ENCODE measurements at places on chromosomes 3 and 15. TPM values are rescaled to one million over a fixed set of nuclear protein-coding genes. Genes with fewer than 3 reads are reported as not detected.

Gene CRABP1
- total RNA-seq, result 0.90 TPM

Gene ITIH1
- total RNA-seq, result not detected

Gene SLC6A20
- total RNA-seq, result not detected

Gene SEMA6D
- total RNA-seq, result not detected

Gene SLC2A2
- total RNA-seq, result not detected

Gene ZNF385D
- not detected for total RNA-seq

Gene TMCO5A
- not detected for total RNA-seq

Gene DNAH12
- total RNA-seq, result not detected

Gene ZNF445
- total RNA-seq, result 16.3 TPM

Gene DLEC1
- total RNA-seq, result 0.19 TPM

Gene UBA3
- 59.5 TPM for total RNA-seq

Gene SLC28A2
- total RNA-seq, result not detected

Gene GPR62
- not detected for total RNA-seq

Gene CHRD
- 0.23 TPM for total RNA-seq

Gene CYP1A2
- total RNA-seq, result not detected

Gene SNX22
- total RNA-seq, result 0.79 TPM

Gene ROPN1
- total RNA-seq, result not detected

DNA sequence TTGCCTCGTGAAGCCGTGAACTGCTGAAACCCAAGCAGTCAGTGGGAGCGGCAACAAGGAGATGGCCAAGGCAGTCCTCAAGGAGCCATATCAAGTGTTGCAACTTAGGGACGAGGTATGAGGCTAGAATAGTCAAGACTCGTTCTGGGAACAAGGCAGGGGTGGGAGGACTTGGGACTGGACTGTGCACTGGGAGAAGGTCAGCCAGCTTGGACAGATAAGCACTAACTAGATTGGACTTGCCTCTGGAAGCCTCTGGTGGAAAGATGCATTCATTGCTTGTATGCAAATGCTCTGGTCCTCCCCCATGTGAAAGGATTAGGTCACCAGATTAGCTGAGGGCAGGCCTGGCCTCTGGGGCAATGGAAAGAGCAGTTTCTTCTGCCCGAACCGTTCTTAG is 123.3 kb upstream of the CTNNB1 start:
- no peak for DNase-seq

- DNase-seq, result no peak
These were observed 71.7 kb downstream of the FGF12 start for GRCh38 chr3:192655628-192656027.

DNA sequence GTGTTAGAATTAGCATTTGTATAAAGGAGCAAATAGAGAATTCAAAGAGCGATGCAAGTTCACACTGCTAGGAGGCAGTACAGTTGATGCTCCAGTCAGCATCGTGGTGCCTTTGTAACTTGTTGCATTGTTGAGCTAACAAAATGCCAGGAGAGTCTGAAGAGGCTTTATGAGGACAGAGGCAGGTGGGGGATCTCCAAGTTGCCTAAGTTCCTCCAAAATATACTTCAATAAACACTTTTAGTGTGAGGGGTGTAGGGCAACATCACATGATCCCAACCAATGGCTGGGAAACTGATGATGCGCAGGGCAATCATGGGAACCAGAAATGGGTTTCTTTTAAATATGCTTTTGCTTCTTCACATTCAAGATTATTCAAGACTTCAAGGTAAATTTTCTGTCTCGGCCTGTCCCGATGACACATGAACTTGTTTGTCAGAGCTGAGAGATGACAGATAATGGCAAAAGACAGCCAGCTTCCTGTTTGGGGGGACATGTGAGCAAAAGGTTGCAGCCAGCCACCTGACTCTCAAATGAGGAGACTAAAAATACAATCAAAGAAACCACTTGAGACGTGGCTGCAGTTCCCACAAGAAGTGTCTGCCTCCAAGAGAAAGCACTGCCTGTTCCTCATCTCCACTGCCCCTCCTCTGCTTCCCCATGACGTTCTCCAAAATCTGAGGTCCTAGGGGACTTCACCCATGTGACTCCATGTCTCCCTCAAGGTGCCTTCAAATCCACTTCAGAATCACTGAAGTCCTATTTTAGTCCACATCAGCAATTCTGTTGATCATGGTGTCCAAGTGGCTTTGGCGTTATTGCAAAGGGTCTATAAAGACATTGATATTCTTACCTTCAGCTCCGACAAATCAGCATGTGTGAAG is 39.3 kb downstream of the KLHL6 start:
- DNase-seq, result peak; percentile 72

- DNase-seq, result no peak
These were observed 137.9 kb upstream of the PRR20G start for GRCh38 chr3:127425505-127426443.

DNA sequence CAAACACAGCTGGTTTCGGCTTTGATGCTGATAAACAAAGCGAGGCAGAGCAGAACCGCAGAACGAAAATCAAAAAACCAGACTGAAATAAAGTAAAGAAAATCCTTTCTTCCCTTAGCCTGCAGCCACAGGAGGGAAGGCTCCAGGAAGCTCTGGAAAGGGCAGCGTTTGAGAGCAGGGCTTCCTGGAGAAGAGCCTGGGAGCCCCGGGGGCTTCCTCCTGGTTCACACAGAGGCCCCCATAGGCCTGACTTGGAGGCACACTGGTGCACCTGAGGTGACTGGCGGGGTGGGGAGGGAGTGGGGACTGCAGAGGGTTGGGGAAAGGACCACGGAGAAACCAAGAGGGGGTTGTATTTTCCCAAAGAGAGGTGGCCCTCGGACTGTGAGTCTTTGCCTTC is 98.8 kb upstream of the WNT5A start:
- DNase-seq, result no peak

GRCh38 chr3:131738095-131738494 is 235.3 kb upstream of the MRPL3 start:
- no peak for DNase-seq

- peak; percentile 15 for DNase-seq
These were observed 56.3 kb upstream of the FSTL1 start for GRCh38 chr3:120506828-120507774.

GRCh38 chr3:83460052-83460451 is 1498.7 kb upstream of the CADM2 start:
- no peak for DNase-seq

DNA sequence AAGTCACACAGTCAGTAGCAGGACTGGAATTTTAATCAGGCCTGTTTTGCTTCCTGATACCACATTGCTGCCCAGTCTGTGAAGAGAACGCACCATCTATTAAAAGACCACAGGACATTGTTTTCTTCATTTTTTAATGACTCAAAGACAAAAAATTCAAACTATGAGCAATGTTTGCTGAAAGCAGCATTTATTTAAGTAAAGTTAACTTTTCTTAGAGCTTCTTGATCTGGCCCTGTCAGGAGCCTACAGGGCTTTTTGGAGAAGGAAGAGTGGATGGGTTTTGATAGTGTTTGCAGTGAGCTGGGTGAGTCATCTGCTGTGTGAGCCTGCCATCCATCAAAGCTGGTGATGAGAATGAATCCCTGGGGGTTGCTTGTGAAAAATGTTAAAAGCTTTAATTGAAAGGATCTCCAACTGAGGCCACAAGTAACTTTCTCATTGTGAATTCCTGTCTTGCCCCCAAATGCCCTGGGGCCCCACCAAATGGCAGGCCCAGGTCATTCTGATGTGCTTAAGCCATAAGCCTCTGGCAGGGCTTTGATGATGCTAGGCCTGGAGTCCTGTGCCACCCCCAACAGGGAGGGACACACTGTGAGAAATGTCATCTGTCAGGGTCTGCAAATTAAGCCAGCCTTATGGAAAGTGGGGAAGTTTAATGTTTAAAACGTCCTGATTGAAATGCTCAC is 136.2 kb upstream of the PFN2 start:
- no peak for DNase-seq

GRCh38 chr15:89656116-89656815 is 999 bp upstream of the KIF7 start:
- no peak for DNase-seq

DNA sequence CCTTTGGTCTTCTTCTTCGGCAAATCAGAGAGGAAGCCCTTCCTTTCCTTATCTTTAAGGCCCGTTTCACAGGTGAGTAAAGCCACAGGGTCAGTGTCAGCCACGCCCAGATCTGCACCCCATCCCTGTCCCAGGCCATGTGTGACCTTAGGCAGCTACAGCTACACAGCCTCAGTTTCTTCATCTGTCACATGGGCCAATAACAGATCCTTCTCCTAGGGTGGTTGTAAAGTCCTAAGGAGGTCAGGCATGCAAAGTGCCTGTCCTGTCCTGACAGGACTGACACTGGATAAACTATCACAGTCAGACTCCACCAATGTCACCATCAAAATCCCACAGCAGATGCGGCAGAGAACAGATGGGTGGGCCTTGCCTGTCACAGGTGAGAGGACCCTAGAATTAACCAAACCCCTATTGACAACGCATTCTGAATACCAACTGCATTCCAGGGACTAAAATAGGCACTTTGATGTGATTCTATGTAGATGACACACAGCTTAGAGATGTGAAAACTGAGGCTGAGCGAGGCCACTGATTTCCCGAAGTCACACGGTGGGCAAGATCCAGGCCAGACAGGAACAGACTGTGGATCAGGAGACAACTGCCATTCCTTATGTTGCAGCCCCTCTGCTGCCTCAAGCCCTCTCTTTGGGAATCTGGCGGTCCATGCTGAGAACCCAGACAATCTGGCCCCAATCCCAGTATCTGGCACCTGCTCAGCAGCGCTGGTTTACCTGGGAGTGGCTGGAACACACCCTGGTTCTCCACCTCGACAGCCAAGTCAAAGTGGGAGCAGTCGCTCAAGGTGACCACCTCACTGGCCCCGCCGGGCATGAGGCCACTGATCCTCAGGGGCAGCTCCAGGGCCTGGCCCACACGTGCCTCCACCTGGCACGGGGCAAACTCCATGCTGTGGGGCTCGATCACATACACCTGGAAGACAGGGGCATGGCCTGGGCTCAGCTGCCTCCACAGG is 48.7 kb downstream of the NUP210 start:
- DNase-seq, result no peak

DNA sequence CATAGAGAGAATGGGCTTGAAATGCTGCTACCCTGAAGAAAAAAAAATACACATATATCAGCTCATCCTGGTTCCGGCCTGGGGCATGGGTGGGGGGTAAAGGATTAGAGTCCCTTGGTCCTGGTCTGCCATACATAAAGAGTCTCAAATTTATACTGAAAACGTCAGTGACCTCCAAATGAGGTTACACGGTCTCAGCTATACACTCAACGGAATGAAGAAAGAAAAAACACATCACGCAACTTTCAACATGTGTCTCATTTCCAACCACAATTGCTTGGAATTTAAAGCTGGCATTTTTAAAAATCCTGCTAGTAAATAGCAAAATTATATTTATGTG is 612.8 kb downstream of the MCTP2 start:
- no peak for DNase-seq

DNA sequence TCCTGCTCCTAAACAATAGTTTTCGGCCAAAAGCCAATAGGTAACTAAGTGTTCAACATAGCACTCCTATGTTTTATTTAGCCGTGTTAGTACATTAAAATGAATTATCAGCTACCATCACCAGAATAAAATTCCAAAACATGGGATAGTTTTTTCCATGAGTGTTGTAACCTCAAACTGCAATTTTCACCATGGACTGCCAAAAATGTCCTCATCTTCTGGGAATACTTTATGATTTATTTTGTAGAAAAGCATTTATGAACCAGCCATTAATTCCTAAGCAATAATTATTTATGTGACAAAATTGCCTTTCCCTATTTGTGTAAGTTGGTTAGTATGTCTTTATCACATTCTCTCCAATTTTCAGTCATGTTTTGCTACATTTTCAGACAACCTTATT is 438.1 kb downstream of the NAALADL2 start:
- no peak for DNase-seq

- DNase-seq, result no peak
These were observed 582.8 kb upstream of the BCHE start for GRCh38 chr3:166420071-166420470.

- no peak for DNase-seq
These were observed 59.4 kb upstream of the MEF2A start for GRCh38 chr15:99506399-99506798.

- peak; percentile 4 for DNase-seq
These were observed 19.2 kb downstream of the ALS2CL start for GRCh38 chr3:46674031-46674845.

DNA sequence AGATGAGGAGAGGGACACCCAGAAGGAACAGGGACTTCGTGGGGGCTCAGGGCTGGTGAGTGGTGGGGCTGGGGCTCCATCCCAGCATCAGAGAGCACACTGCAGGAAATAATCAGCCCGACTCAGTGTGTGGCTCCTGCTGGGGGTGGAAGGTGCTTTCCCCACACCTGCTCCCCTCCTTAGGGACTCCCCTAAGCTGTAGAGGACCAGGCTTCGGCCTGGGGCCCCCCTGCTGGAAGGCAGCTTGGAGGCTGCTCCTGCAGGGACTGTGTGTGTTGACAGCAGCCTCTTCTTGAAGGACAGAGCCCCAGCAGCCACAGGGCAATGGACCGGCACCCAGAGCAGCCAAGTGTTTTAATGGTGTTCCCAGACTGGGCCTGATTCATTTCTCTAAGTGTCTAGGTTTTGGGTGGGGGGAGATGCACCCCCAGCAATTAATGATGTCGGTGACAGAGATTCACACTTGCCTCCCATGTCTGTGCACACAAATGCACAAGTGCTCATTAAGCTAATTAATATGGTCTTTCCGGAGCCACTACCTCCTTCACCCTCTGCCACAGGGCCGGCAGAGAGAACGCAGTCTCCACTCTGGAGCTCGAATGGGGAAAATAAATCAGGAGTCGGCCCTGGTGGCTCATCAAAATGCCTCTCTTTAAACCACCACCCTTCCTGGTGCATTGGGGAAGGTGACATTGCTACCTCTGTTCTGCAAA is 16.9 kb upstream of the FGD5 start:
- no peak for DNase-seq

GRCh38 chr3:120148187-120148949 is 54.1 kb upstream of the GSK3B start:
- DNase-seq, result no peak

DNA sequence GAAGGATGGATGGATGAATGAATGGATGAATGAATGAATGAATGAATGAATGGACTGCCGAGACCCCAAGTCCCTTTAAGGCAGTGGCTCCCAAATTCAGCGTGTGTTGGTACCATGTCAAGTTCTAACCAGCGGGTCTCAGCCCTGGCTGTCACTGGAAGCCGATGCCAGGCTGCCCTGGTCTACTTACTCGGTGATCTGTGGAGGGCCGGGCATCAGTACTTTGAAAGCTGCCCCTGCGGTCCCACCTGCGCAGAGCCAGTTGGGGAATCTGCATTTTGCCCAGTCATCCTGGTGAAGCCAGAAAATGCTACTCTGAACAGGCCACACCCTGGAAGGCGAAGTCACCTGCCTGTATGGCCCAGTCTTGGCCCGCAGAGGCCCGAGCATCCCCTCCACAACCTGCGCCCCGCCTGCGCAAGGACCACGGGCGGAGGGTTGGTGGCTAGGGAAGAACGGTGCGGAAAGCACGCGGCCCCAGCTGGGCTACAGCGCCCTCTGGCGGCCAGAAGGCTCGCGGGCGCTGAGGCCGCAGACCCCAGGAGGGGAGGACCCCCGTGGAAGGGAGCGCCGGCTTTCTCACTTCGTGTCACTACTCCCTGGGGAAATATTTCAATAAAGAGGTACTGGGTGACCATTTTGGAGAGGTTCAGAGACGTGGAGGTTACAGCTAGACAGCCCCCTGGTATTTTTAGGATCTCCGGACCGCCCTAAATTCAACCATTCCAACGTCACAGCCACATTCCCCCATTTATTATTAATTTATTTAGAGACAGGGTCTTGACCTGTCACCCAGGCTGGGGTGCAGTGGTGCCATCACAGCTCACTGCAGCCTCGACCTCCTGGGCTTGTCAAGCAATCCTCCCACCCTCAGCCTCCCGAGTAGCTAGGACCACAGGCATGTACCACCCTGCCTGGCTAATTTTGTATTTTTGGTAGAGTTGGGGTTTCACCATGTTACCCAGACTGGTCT is 34.9 kb downstream of the PRKCD start:
- peak; percentile 76 for DNase-seq

- DNase-seq, result no peak
These were observed 197.4 kb downstream of the ISL2 start for GRCh38 chr15:76533995-76534394.

Measured in activated CD4-positive, alpha-beta T cell treated with anti-CD3 and anti-CD28 coated beads for 36 hours (primary cell).